Fibroblast of skin of left biceps (primary cell): ENCODE measurements at places on chromosomes 5 and 9.

- no peak for DNase-seq
Observed at GRCh38 chr5:2482778-2483177, 268.7 kb downstream of the IRX2 start.

GRCh38 chr9:120717176-120717575 is 2.9 kb upstream of the MEGF9 start:
- no peak for DNase-seq

DNA sequence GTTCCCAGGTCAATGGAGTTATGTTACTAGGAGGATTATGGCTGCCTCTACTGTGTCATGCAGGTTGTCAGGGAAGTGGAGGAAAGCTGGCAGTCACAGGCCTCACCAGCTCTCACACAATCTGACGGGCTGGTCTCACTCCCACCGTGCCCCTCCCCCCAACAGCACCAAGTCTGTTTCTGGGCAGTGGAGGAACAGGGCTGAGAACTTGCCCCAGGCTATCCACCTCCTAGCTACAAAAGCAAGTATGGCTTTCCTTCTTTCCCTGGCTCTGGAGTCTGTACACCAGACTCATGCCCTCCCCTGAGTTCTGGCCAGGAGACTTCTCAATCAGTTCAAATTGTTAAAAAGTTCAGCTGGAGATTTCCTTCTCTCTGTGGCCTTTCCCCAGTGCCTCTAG is 25.7 kb upstream of the RIOK2 start:
- DNase-seq: no peak

GRCh38 chr5:154206311-154206710 is 15.8 kb downstream of the GALNT10 start:
- DNase-seq: no peak

GRCh38 chr9:86858009-86858408 is 89.3 kb downstream of the GAS1 start:
- no peak for DNase-seq

DNA sequence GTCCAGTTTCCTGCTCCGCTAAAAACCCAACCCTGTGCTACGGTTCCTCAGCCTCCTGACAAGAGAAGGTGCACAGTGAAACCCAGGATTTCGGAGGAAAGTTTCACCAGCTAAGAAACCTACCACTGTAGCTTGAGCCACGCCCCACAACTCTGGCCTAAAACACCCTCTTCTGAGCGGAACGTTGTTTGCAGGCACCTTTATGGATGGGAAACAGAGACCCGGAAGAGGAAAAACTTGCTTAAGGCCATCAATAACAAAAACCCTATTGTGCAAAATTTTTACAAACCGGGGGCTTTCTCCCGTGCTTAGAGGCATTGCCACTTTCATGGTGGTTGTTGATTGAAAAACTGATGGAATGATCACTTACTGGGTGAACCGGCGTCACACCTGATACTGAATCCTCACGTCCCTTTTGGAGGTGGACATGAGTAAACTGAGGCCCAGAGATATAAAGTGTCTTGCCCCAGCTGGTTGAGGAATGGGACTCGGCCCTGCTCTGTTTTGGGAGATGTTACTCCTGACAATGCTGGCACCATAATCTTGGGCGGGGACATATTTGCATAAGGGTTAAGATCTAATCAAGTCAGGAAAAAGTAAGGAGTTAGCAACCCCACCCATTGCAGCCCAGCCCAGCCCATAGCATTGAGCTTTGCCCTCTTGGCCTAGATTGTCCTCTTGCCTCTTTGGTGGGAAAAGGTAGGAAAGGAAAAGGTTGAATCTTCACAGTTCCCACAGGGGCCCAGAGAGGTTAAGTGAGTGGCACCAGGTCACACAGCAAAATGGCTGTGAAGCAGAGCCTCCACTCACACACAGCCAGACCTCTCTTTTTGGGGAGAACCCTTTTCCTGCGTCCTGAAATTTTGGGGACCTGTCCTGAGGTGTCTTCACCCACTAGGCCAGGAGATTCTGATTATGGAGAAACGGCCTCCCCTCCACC is 23.2 kb upstream of the PTGS1 start:
- DNase-seq: no peak

- DNase-seq: no peak
Observed at GRCh38 chr5:171766875-171767274, 18.7 kb upstream of the SMIM23 start.

DNA sequence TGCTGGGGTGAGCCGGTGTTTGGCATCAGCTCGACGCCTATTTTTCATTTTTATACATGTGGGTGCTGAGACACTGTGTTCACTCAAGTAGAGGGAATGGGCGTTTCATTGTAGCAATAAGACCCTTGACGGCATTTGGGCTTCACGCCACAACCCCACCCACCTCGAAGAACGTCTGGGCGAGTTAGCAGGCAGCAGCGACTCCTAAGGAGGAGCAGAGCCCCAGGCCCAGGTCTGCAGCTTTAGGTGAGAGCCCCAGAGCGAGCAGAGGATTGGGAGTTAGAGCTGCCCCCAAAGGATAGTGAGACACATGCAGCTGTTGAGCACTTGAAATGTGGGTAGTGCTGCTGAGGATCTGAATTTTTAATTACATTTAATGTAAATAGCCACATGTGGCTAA is 1.6 kb upstream of the ZFP62 start:
- DNase-seq: no peak

DNA sequence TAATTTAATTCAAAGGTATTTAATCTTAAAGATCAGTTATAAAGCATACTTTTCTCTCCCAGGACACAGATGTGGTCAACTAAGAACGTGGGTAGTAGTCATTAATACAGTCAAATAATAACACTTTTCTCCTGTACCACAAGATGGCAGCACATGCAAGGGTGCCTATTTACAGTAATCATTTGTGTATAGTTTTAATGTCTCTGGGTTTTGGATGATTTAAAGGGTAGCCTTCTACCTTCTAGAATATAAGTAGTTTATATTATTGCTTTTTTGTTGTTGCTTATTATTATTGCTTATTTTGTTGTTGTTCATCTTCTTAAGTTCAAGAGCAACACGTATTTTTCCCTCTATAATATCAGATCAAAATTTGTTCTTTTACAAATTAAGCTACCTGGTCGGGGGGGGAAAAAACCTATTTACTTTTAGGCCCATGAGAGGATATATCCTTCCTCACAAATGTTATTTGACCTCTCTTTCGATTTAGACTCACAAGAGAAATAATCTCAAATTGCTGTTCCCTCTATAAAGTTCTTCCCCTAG is 59.6 kb upstream of the SLC27A6 start:
- DNase-seq: peak; percentile 13

DNA sequence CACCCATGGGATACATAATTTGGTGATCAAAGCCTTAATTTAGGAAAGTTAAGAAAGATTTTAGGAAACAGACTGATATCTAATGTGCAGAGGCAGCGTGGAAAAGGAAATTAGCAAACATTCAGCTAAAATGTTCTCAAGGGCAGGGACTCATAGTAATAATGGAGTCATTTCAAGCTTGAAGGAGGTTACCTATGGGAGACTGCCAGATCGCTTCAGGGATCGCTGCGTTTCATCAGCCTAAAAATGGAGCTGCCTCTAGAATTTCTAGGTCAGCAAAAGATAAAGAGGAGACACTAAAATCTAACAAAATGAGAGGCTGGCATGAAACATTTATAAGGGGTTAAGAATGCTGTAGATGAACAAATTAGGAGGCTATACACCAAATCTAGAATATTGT is 115.5 kb downstream of the APBA1 start:
- DNase-seq: no peak

- DNase-seq: no peak
Observed at GRCh38 chr5:5649641-5650040, 227.2 kb downstream of the ICE1 start.

GRCh38 chr5:119321569-119322311 is 34.1 kb upstream of the TNFAIP8 start:
- DNase-seq: no peak

GRCh38 chr9:7103771-7104170 is 346.0 kb downstream of the KDM4C start:
- DNase-seq: no peak

- no peak for DNase-seq
Observed at GRCh38 chr5:159458217-159458711, 128.0 kb upstream of the IL12B start.

DNA sequence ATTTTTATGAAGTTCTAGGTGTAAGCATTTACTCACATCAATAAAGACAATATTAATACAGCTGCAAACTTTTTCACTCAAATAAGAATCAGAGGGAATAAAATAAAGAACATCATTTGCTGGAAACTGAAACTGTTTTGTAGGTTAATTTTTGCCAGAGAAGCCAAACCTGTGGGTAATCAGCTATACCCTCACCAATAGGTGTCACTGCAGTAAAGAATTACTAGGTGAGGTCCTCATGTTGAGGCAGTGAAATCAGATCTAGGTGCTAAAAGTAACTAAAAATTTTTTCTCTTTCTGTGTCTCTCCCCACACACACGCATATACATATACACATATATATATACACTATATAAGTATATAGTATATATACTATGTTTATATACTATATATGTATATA is 1016.3 kb upstream of the SEMA6A start:
- DNase-seq: no peak

DNA sequence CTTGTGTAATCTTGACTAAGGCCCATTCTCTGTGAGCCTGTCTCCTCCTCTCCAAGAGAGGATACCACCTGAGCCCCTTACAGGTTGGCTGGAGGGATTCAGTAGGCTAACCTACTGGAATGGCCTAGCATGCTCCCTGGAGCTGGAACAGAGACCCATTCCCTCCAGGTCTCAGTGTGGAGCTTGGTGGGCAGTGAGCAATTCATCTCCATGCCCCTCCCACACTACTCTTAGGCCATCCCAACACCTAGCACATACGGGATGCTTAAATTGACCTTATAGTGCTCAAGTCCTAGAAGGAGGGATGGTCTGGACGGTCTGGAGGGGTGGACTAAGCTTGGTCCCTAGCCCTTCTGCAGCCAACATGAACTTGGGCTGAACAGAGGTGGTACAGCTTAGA is 75.6 kb downstream of the CRB2 start:
- no peak for DNase-seq

DNA sequence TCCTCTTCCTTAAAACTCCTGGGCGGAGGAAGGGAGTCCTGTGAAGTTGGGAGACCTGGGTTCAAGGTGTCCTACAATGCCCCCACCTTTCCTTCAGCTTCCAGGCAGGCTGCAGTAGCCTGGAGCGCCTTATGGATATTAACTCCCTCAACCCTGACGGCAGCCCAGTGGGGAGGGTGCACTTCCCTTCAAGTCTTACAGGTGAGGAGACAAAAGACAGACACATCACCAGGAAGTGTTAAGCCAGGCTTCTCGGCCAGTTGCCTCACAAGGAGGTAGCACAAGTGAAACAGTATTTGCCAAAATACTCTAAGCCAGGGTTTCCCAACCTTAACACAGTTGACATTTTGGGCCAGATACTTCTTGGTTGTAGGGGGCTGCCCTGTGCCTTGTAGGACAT is 4.2 kb downstream of the TRIM7 start:
- no peak for DNase-seq

DNA sequence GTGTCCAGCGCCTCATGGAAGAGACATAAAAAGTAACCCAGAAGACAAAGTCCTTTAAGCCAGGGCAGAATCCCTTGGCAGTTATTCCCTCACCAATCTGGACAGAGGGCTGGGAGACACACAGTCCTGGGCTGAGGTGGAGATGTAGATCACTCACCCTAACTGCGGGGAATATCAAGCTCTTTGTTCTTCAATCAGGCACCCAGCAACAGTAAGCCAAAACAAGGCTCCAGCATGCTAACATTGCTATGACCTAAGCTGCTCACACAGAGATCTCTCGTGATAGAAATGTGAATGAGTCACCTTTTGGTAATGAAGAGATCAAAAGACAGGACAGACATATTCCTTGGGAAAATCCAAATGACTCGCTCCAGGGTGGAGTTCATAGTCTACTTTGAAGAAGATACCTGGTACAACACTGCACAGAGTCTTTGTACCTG is 101.3 kb downstream of the FBN2 start:
- DNase-seq: peak; percentile 17

DNA sequence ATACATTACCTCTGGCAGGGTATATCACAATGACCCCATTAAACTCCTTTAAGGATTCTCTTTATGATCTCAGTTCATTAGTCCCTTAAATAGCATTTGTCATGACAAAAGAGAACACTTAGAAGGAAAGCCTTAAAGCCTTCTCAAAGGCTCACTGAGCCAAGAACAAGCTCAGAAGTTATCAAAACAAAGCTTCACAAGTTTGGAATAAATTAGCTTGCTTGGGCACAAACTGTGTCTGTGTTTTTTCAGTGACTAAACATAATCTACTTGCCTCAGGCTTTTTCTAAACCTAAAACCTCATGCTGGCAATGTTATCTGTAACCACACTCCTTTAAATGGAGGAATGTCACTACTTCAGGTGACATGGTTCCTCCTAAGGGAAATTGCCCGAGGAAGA is 1114.9 kb upstream of the C9orf72 start:
- DNase-seq: no peak

DNA sequence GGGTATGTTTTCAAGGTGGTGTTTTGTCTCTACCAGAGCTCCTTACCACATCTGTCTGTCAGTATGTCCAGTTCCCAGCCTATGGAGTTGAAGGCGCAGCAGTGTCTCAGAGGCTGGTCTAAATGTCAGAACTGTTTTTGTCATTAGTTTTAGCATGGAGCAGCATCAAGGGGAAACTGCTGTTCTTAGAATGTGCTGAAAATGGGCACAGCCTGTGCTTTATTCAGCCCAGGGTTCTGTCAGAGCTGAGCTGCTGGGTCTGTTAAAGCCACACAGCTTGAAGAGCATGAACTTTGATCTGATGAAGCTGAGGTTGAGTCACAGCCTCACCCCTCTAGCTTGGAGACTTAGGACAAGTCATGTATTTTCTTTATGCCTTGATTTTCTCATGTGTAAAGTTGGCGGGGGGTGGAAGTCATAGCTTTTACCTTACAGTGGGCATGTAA is 71.9 kb downstream of the RALGPS1 start:
- DNase-seq: no peak

DNA sequence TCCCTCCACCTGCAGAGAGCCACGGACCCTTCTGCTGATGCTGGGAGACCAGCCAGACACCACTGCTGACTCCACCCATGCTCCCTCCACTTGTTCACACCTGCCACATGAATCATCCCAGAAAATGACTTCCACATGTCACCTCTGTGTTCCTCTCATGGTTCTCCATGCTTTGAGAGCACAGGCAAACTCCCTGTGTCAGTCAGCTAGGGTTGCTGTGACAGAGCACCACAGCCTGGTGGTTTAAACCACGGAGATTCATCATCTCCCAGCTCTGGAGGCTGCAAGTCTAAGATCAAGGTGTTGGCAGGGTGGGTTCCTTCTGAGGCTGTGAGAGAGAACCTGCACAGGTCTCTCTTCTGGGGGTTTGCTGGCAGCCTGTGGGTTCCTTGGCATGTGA is 381.4 kb downstream of the GADD45G start:
- no peak for DNase-seq

DNA sequence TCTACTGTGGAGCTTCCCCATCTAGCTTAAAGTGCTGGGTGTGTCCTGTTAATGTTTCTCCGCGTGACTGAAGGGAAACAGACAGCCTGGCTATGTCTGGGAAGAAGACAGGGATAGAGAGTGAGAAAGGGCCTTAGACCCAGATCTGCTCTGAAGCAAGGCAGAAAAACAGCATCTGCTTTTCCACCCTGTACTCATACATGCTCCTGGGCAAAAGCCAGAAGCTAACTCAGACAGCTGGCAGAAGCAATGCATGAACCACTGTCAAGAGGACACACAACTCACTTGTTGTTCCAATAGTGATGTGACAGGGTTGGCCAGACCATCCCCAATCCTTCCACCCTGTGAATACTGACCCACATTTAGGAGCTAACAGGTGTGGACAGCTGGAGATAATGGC is 63.3 kb downstream of the DPYSL3 start:
- no peak for DNase-seq

GRCh38 chr9:98848450-98849149 is 41.1 kb downstream of the GALNT12 start:
- DNase-seq: peak; percentile 56
